ENCODE measurements at places on chromosomes 3 and 15.
A peak's percentile ranks its signal among the peaks of the same experiment; 100 is the strongest.

DNA sequence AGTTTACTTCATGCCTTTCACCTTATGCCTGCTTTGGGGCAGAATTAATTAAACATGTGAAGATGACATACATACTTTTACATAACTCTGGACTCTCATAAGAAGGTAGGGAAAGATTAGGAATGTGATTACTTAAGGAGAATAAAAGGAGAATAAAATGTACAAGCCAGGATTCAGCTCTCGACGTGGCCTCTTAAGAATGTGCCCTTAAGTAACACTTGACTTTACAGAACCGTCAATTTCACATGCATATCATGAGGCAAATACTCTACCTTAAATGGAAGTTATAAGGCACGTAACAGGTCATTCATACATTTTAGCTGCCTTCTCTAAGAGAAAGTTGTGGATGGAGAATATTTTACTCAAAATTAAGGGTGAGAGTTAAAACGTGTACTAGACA is 263.7 kb upstream of the LMCD1 start:
- no peak for DNase-seq

- DNase-seq: no peak
These were observed 37.9 kb downstream of the MLH1 start for GRCh38 chr3:37031096-37031682.

DNA sequence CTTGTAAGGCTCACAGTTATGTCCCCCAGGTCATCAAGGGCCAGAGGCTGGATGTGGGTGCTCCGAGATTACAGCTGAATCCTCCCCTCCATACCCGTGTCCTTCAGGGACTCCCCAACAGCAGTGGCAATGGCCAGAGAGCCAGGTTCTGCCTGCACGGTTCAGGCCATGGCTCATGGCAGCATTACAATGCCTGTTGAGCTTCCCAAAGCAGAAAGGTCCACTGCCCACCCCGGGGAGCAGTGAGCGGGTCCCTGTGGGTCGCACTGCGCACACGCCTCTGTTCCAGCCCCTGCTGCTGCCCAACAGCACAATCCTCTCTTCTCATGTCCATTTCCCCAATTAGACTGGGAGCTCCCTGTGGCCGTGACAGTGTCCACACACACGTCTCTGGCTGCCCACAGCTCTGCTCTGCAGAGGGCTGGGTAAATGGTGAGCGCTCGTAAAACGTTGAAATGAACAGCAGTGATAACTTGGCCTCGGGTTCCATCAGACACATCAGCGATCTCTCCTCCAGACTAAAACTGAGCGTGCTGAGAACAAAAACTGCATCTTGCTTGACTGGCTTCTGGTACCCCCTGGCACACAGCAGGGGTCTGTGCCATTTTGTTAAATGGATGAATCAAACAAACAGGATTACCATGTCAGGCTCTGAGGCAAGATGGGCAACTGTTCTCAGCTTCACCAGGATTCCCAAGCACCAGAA is 80.4 kb downstream of the VGLL4 start:
- no peak for DNase-seq

GRCh38 chr3:133487204-133487603 is 86.3 kb upstream of the CDV3 start:
- no peak for DNase-seq

- DNase-seq: no peak
These were observed 73.0 kb downstream of the MYO9A start for GRCh38 chr15:72044956-72045355.

DNA sequence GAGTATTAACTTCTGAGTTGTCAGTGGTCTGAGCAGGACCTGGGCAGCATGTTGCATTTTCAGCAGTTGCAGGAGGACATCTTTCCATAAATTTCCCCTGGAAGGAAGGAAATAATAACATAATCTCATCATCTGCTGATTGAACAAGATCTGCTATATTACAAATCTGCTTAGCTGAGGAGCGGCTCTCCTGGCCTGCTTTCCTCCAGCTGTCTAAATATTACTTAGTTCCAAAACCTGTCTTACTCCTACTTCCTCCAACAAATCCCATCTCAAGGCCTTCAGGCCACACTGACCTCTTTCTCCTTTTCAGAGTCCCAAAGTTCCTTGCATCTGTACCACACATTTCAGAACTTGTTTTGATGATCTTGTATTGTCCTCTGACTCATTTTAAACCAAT is 364.4 kb upstream of the MCTP2 start:
- DNase-seq: no peak

- DNase-seq: no peak
These were observed 315.1 kb upstream of the GPR149 start for GRCh38 chr3:154745122-154745521.

GRCh38 chr3:10248984-10249748 is 907 bp downstream of the TATDN2 start:
- DNase-seq: peak; percentile 88

GRCh38 chr3:70180664-70181063 is 131.8 kb downstream of the MDFIC2 start:
- DNase-seq: no peak

- DNase-seq: no peak
These were observed 978.1 kb upstream of the ALCAM start for GRCh38 chr3:104388619-104389018.

GRCh38 chr3:122100083-122100482 is 44.9 kb downstream of the CD86 start:
- DNase-seq: no peak

DNA sequence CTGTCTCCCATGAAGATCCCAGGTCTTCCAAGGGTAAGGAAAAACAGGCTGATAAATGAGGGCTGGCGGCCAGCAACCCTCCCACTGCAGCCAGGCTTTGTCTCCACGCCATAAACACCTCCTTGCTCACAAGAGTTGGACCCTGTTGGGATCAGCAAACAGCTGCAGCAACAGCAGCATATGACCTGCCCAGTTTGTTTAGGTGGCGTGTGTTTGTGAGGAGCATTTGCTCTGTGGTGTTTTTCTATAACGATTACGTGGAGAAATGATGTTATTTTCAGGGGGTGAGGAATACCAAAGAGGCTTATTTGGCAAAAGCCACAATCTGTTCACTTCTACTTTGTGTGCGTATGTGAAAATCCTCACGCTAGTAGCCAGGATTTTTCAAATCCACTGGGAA is 58.5 kb downstream of the RFTN1 start:
- no peak for DNase-seq

GRCh38 chr3:25536521-25537391 is 108.7 kb downstream of the RARB start:
- DNase-seq: no peak

- no peak for DNase-seq
These were observed 4.5 kb upstream of the TKT start for GRCh38 chr3:53260286-53260785.

Measured in stimulated activated CD4-positive, alpha-beta T cell treated with anti-CD3 and anti-CD28 coated beads, Interleukin-15, amount 100 ng/mL, for 24 hours (primary cell).